Stimulated activated CD8-positive, alpha-beta memory T cell treated with anti-CD3 and anti-CD28 coated beads, Interleukin-12 subunit alpha, Interleukin-12 subunit beta, amount 100 ng/mL, for 1 hour (primary cell): ENCODE measurements at places on chromosomes 12 and 14.

GRCh38 chr14:23939607-23940326 is 13.8 kb upstream of the DHRS4 start:
- DNase-seq: no peak

DNA sequence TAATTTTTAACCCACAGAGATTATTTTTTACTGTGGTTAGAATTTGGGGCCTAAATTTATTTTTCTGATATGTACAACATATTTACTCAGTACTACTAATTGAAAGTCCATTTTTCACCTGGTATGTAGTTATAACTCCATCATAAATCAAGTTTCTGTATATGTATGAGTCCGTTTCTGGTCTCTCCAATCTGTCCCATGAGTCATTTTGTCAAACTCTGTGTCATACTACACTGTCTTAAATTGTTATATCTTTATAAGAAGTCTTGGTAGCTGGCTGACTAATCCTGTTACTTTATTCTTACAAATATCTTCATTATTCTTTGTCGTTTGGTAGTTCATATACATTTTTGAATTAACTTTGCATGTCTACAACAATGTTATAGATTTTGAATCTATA is 344.0 kb downstream of the PDZRN4 start:
- DNase-seq: no peak

GRCh38 chr12:3491938-3492792 is 1.2 kb downstream of the PRMT8 start:
- no peak for DNase-seq

GRCh38 chr14:59018978-59019377 is 169.5 kb upstream of the DAAM1 start:
- DNase-seq: no peak

DNA sequence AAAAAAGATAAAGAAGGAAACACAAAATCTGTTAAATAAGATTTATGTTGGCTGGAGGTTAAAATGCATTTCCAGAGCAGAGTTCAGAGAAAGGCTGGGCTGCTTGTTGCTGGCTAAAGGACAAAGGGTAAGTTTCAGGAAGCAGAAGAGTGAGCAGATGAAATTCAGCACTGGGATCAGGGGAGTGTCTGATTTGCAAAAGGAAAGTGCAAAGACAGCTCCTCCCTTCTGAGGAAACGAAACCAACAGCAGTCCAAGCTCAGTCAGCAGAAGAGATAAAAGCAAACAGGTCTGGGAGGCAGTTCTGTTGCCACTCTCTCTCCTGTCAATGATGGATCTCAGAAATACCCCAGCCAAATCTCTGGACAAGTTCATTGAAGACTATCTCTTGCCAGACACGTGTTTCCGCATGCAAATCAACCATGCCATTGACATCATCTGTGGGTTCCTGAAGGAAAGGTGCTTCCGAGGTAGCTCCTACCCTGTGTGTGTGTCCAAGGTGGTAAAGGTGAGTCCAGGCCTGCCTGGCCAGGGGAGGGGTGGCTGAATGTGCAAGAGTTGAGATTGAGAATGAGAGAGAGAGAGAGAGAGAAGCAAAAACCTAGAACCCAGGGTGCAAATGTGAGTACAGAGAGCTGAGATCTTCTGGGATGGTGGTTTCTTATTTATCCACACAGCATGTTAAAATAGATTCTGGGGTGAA is at the start of gene OAS1:
Gene OAS1, plus strand, starts transcription at position 251 of the 703 bp plus-strand sequence. Its CDS starts 78 bp downstream, at position 329.
- peak; percentile 20 for DNase-seq

- DNase-seq: no peak
Observed at GRCh38 chr14:32784405-32784804, 154.3 kb upstream of the NPAS3 start.

- no peak for DNase-seq
Observed at GRCh38 chr12:124188561-124189405, 106.1 kb upstream of the RFLNA start.

DNA sequence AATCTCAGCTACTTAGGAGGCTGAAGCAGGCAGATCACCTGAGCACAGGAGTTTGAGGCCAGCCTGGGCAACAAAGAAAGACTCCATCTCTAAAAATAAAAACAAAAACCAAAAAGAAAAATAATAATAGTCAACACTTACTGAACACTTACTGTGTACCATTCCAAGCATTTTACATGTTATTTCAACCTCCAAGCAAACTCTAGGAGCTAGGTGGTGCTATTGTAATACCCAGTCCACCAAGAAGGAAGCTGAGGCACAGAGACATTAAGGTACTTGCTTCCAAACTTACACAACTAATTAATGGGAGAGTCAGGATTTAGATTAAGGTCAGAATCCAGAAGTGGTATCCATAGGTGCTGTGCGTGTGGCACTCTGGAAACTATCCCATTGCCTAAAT is 13.7 kb upstream of the OR6J1 start:
- DNase-seq: no peak

DNA sequence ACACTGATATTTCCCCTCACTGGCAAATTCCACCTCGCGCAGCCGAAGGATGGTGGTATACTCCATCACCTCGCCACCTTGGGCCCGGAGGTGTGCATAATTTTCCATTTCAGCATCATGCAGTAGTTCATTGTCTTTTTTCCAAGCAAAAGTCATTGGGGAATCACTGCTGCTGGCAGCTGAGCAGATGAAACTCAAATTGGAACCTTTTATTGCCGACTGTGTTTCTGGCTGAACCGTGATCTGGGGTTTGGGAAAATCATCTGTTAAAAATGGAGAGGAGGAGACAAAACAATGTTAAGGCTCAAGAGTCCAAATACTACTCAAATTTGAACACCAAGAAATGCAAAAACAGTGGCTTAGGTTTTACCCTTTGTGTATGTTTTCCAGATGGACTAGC is 39.7 kb downstream of the LRIG3 start:
- DNase-seq: no peak

DNA sequence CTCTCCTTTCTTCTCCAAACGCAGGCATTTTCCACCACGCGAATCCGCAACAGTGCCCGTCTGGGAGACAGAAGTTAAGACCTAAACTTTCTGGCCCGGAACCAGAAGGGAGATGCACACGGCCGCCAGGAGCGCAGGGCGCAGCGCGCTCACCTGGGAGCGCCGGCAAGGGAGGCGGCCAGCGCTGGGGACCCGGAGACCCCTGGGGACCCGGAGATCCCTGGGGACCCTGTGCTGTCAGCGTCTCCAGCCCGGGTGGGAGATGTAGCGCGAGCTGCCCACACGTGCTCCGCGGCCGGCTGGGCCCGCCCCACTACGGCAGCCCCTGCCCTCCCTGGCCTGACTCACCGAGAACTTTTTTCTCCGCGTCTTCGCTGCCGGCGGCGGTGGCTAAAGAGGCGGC is 620 bp downstream of the YBX3 start:
- DNase-seq: peak; percentile 25

DNA sequence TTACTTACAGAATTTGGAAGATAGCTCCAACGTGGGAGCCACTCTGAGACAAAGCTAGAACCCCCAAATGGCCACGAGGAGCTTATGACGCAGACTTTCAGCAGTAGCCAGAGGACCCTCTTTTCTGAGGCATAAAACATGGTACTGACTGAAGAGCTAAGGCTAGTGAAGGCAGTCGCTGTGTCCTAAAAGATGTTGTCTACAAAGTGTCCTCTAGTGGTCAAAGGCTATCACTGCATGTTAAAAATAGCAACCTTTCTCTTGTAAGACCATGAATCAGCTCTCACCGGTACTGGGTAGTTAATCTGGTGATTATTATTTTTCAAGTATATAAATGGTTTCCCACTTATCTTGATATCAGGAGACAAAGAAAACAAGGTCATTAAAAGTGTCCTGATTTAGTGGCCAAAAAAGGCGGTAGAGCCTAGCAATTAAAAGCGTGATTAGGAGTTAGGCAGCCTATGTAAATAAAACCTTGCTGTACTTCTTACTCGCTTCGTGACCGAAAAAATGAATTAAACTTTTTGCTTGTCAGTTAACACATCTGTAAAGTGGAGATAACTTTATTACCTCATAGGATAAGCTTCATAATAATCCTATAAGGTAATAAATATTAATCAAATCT is 47.0 kb upstream of the LGR5 start:
- no peak for DNase-seq

DNA sequence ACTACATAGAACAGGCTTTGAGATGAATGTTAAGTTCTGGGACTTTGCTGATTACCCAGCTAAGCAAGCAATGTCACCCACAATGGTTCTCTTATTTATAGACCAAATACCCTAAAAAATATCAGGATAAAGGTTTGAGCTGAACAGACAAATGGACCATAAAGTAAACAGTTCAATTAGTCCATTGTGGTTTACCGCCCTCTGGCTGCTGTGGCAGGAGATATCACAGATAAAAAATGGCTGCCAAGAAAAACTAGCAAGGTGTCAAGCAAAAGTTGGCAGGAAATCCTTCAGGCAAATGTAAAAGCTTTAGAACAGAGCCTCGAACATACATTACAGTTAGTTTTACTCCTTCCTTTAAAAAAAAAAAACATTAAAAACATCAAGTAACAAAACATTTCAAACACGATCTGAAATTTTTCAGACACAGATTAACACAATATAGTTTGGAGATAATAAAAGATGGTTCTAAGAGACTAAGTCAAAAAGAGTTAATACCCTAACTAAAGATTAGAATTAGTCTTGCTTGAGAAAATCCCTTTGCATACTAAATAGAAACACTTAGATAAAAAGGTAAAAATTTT is 41.3 kb downstream of the MED13L start:
- DNase-seq: peak; percentile 27

- DNase-seq: no peak
Observed at GRCh38 chr14:73662487-73662943, 17.7 kb downstream of the DNAL1 start.

- DNase-seq: no peak
Observed at GRCh38 chr12:42698213-42698612, 108.7 kb upstream of the PRICKLE1 start.

DNA sequence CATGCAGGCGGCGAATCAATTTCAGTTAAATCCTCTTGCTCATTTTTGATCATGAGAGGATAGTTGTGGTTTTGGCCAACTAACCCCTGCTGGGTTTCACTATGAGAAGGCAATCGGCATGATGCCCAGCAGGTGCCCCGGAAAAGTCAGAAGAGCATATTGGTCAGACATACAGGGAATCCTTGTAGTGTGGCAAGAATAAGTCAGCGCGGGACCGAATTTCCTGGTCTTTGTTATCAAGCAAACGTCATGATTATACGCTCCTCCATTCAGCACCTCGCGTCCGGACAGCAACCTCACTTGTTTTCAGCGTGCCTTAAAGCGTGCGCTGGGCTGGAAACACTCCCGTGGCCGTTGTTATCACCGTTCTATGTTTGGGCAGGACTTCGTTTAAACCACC is 1.8 kb downstream of the TBC1D30 start:
- DNase-seq: no peak
